ENCODE measurements at places on chromosomes 6 and 20. TPM values are rescaled to one million over a fixed set of nuclear protein-coding genes. Genes with fewer than 3 reads are reported as not detected.

The GGTLC1 gene
- 0.18 TPM for total RNA-seq

The FAM83C gene
- total RNA-seq = not detected

The PCNA gene
- total RNA-seq = 182 TPM

The RBPJL gene
- total RNA-seq = 0.18 TPM

The OTOR gene
- total RNA-seq = not detected

The WFDC12 gene
- not detected for total RNA-seq

GRCh38 chr6:43695215-43695966, 7.8 kb upstream of the MRPS18A start:
- no peak for DNase-seq

DNA sequence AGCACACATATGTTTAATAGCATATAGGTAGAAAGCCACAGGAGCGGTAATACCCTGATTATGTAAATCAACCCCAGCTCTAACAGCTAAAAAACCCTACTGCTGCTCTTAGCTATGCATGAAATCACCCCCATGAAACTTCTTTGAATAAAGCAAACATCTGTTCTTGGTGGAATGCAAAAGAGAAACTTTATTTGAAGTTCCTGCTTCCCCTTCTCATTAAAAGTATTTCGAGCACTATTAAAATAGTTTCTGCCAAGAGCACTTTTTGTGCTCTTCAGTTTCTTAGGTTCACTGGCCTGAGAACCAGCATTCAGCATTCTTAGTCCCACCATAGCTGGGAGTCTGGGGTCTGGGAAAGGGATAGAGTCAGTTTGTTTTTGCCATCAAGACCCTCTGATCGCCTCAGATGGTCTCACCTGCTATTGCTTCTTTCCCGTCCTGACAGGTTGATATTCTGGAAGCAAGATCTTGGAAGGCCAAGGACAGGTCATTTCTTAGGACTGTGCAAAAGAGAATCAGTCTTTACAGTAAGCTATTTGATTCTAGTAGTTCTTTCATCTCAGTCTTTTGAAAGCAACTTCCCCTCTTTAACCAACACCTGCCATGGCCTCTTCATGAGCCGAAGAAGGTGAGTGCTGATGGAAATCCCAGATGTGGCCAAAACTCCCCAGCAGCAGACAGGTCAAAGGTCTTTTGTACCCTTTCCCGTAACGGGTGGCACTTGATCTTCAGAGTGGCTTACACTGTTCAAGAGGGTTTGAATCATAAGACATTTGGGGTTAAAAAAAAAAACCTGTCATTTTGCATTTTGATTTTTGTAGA, 76.5 kb upstream of the TMEM170B start:
- no peak for DNase-seq

DNA sequence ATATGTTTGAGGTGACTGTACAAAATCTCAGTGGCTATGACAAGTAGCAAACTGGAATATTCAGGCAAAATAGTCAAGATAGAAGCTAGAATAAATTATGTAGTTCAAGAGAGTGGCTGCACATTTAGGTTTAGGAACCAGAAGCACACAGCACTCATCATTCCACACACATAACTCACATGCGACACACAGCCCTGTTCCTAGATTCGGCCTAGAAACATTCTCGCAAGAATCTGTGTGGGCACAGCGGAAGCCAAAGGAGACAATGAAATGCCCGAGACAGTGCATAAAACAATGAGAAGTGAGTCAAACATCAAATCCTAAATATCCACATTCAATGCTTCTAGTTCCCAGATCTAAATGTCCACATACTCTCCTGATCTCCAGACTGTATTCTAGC, 9.5 kb upstream of the SUPT3H start:
- no peak for DNase-seq

GRCh38 chr6:31227143-31227542, 44.7 kb downstream of the HLA-C start:
- DNase-seq = no peak

DNA sequence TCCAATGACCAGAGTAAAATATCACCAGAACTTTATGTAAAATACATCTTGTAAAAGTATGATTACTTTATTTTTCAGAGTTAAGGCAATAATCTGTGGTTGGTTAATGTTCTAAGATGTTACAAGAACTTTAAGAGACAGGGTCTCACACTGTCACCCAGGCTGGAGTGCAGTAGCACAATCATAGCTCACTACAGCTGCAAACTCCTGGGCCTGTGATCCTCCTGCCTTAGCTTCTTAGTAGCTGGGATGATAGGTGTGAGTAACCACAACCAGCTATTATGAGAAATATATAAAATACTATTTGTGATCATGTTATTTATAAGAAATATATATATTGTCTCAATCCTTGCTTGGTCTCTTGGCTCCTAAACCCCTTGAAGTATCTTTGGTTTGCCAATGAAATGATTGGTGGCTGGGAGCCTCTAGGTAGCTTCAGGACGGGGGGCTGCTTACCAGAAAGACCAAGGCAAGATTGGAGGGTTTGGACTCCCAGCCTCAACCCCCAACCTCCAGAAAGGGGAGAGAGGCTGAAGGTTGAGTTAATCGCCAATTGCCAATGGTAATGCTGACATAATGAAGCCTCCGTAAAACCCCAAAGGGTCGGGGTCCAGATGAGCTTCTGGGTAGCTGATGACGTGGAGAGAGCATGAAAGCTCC, 15.4 kb downstream of the SOD2 start:
- DNase-seq = no peak

- no peak for DNase-seq
These were observed 8.1 kb downstream of the ANKS1A start for GRCh38 chr6:34897130-34897529.

Data from Panc1 (cell line).